ENCODE measurements at places on chromosomes 5 and 9.

DNA sequence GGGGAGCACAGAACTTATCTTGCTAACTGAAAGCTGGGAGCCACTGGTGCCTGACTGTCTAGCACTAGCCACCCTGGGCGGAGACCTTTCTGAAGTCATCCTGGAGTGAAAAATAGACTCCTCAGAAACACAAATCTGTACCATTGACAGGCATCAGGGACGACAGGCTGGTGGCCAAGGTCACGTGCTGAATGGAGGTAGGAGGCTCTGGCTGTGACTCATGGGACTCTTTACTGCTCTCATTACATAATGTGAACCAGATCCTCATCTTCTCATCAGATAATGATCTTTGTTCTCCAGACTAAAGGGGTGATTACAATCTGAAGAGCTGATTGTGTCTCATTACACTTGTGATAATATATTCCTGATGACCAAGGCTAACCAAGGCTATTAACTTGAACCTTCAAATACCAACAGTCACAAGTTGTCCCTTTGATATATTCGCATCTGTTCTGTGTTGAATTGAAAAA, 91.8 kb downstream of the SEMA5A start:
- no peak for DNase-seq

- DNase-seq = no peak
Observed at GRCh38 chr9:106324053-106324585, 538.8 kb upstream of the ZNF462 start.

DNA sequence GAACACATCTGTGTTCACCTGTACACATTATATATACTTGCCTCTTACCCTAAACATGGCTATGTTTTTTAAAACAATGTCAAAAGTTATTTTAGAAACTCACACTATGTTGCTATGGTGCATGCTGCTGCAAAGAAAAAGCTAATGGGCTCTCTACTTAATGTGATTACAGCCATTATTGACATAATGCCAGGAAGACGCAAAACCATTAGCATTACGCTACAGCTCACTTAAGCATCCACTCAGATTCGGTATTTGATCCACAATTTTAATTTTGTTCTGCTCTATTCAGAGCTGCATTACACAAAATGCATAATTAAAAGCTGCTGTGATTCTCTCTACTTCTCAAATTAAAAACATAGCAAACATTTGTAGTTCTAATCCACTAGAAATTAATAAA, 395.2 kb downstream of the BNC2 start:
- DNase-seq = no peak

DNA sequence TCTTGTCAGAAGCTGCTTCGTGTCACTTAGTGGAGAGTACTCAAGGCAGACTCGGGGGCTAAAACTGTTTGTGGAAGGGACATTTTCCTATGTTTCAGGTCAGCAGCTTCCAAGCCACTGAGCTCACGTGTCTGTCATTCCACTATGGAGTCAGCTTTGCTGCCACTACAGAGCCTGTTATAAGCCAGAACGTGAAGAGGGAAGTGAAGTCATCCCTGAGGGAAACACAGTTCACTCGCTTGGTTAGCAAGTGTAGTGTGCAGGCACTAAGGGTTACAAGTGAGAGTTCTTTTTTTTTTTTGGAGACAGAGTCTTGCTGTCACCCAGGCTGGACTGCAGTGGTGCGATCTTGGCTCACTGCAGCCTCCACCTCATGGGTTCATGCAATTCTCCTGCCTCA, 24.5 kb upstream of the LTC4S start:
- no peak for DNase-seq

DNA sequence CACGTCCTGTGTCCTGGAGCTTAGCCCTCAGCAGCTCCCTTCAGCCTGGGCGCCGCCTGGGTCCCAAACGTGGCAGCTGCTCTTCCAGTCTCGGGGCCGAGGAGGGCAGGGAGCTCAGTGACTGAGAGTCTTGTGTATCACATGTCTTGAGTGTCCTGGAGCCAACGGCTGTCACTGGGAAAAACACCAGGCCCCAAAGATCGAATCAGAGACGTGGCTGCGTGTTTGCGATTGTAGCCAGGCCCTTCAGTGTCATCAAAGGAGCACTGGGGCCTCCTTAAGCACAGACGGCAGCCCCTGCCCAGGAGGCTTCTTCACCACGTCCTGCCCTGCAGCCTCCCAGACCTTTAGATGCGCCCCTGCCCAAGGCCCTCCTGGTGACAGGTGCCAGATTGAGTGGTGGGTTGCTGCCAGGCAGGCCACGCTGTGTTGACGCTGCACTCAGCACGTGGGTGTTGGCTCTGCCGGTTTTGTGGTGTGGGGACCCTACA, 5.7 kb upstream of the EXOC3 start:
- DNase-seq = no peak

DNA sequence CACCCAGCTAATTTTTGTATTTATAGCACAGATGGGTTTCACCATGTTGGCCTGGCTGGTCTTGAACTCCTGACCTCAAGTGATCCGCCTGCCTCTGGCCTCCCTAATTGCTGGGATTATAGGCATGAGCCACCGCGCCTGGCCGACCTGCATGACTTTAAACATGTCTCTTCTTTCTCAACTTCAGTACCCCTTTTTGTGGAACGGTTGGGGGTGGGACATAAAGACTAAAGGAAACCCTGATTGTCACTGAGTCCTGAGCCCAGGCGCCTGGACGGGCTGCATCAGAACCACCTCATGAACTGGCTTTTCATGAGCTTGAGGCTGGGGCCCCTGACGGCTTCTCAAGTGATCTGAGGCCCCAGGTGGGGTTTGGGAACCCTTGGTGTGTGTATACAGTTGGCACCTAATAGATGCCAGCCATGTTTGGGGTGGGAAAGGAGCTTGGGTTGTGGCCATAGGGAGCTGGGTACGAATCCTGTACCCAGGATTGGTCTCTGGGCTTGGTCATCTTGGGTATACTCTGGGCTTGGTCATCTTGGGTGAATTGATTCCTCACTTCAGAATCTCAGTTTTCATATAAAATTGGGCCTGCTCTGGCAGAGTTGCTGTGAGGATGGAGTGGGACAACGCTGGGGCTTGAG, 2.2 kb downstream of the GRK6 start:
- DNase-seq = no peak

GRCh38 chr9:77614645-77615044, 33.5 kb downstream of the GNA14 start:
- DNase-seq = no peak

GRCh38 chr5:5235685-5236084, 95.6 kb downstream of the ADAMTS16 start:
- DNase-seq = no peak

- DNase-seq = no peak
Observed at GRCh38 chr5:104080646-104081175, 518.1 kb upstream of the NUDT12 start.

DNA sequence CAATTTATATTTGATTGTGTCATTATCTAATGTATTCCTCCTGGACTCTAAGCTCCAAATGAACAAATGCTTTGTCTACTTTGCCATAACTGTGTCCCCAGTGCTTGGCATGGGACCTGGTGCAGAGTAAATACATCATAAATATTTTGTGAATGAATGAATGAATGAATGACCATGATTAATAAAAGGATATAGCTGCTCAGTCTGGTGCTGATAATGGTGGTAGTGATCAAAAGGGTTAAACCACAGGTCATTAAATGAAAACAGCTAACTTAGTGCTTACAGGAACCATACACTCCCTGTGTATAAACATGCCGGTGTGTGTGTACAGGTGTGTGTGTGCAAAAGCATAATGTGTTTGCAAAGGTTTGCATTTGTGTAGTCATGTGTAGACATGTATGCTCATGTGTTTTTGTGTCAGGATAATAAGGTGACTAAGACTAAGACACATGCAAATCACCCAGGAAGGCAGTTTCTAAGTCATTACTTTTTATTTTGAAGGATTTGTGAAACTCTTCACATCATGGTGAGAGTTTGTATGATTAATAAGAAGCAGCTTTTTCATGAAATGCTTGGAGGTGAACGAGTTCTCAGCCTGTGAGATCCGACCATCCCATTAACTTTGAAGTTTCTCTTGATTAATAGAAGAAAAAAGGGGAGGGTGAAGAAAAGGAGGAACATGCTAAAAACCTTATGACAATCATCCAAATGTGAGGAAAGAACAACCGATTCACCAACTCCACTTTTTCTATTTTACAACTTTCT, 24.6 kb downstream of the SPARC start:
- DNase-seq = no peak

- DNase-seq = no peak
Observed at GRCh38 chr5:167708449-167708848, 583.0 kb upstream of the WWC1 start.

- DNase-seq = no peak
Observed at GRCh38 chr5:53008751-53009150, 19.6 kb downstream of the ITGA2 start.

DNA sequence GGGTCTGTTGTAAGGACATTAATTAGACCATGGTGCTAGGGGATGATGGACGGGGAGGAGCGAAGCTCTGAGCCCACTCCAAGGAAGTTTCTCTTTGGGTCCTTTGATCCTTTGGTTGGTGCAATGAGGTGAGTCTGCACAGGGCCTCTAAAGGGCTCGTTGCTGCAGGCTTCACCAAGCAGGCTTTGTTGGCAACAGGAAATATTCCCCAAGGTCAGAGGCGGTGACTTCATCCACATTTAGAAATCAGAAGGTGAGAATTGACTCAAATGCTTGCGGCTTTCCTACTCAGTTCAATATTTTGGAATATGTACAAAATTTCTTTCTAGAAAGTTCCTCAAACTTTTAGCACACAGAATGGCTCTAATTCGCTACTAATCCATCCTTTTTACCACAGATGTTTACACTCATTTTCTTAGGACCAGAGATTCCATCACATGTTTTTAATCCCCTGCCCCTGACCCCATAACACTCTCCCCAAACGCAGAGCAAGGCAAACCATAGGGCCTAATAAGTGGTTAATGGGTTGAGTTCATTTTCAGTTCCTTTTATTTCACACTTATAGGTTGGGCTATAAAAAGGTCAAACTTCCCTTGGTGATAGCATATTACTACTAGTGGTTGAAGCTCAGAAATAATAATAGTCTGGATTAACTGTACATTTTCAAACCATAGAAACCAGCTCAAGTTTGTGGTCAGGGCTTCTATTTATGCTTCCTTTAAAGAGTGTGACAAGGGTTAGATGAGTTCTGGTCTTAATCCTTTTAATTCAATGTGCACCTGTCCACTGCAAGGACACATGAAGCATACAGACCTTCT, 37.3 kb upstream of the TMEM252 start:
- DNase-seq = no peak

DNA sequence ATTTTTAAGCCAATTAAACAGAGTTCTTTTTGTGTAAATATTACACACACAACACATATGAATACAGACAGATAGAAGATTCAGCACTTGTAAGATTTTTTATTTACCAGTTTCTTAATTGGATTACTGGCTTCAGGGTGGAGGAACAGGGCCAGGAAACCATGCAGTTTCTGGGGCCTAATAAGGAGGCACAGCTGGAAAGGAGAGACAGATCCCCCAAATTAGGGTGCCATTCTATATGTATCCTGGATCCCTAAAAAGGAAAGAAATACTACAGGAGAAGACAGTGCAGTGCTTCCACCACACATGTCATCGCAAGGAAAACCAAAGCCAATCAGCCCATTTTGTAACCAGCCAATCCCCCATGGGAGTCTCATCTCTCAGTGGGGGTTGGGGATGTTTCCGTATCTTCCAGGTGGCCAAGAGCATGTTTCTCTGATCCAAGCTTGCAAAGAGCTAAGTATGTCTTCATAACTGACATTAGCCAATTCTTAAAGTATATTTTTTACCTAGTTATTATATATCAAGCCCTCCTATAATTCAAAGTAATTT, 15.8 kb upstream of the ABO start:
- no peak for DNase-seq

GRCh38 chr5:180815293-180815917, 12.8 kb upstream of the MGAT1 start:
- no peak for DNase-seq

GRCh38 chr5:127011961-127012644, 18.3 kb downstream of the MARCHF3 start:
- DNase-seq = no peak

DNA sequence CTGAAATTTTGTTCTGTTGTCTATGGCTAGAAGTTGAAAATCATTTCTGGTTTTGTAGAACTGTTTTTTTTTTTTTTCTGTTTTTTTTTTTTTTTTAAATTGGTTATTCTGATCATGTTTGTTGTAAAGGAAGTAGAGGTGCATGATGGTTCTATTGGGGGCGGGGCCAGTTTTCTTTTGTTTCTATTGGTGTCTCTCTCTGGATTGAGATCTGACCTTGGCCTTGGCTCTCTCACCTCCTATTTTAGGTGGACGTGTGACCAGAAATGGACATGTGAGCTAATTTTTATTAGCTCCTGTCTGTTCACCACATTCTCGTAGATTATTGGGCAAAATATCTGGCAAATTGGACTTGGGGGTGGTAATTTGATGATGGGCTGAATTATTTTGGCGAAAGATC, 3.2 kb downstream of the ZNF618 start:
- no peak for DNase-seq

DNA sequence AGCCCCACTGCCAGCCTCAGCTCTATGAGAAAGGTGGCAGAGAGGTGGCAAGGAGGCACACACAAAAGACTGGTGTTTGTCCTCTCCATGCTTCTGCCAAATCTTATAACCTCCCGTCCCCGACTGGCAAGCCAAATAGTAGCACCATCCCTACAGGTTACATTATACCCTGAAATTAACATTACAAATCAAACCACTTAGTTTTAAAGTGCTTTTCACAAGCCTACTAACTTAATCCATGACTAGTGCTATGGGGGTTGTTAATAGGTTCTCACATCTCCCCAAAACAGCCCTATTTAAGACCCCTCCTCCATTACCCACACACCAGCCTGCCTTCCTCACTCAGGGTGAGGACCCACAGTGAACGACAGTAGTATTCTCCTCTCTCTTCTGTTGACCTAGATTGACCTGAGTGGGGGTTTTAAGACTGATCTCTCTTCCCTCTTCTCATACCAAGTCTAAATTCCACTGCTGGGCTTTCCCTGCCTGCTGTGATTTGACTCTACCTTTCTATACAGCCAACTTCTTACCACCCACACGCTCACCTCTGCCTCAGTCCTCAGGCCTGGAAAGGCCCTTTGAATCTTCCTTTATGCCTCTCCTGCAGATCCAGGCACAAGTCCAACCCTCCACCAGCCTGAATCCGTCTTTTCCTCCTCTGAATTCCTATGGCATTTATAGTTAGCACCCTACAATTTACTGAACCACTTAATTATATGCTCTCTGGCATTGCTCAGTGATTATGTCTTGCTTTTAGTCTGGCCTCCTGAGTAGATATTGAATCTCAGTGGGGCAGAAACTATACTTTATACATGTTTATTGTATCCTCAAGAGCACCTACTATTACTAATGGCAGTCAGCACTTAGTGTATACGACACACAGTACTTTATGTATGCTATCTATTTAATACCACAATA, 116.1 kb downstream of the TMEM174 start:
- no peak for DNase-seq

DNA sequence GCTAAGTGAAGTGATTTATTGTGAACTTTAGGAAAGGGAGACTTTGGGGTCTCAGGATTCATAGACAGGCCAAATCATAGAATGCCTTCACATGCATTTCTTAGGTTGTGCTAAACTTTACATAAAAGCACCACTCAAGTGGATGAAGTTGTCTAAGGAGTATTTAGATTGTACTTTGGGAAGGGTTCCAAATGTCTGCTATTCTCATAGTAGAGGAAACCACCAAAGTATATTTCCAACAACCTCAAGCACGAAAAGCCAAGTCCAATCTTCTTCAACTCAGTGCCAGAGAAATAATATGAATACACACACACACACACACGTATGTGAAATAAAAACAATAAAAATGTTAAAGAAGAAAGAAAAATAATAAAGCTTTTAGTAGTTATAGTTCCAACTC, 41.8 kb downstream of the ENC1 start:
- DNase-seq = no peak
